Caki2 (cell line): ENCODE measurements at places on chromosomes 1 and 21. TPM values are rescaled to one million over a fixed set of nuclear protein-coding genes. Genes with fewer than 3 reads are reported as not detected.

The FCER1A gene
- not detected in 2 replicates for total RNA-seq

The GJA9 gene
- not detected in 2 replicates for total RNA-seq

The SPATA17 gene
- total RNA-seq: 5.0 and 17.2 TPM in 2 replicates

The ROR1 gene
- 0.41 and 3.4 TPM in 2 replicates for total RNA-seq

GRCh38 chr1:201356701-201357100, 20.8 kb downstream of the TNNT2 start:
- DNase-seq: no peak

GRCh38 chr1:49307457-49307856, 530.8 kb upstream of the BEND5 start:
- DNase-seq: no peak
